Activated CD8-positive, alpha-beta T cell treated with anti-CD3 and anti-CD28 coated beads for 36 hours (primary cell): ENCODE measurements at places on chromosomes 2 and 18. TPM values are rescaled to one million over a fixed set of nuclear protein-coding genes. Genes with fewer than 3 reads are reported as not detected.
A peak's percentile ranks its signal among the peaks of the same experiment; 100 is the strongest.

GRCh38 chr18:12742453-12742852 is 39.6 kb downstream of the PSMG2 start:
- H3K36me3 ChIP-seq: no peaks in the 10 kb centered on the region
- H3K27me3 ChIP-seq: no peaks in the 10 kb centered on the region
- no peak overlapping the region for H3K27ac ChIP-seq
- DNase-seq: no peak
- no peak overlapping the region for H3K4me3 ChIP-seq

DNA sequence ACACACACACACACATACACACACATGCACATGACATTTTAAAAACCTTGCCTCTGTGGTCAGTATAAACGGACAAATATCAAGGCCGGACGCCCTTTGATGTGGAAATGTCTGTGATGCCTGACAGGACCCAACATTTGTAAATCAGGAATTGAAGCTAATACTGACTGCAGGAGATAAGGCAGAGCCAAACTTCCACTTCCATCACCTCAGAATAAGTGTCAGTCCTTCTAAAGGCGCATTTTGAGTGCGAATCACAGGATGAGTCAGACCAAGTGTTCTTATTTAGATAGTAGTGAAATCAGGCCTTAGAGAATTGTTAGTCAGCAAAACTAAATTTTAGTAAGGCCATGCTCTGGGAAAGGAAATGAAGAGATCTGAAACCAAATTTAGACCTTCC is 211.7 kb upstream of the LRATD1 start:
- H3K36me3 ChIP-seq: no peaks in the 10 kb centered on the region
- H3K27ac ChIP-seq: no peak overlapping the region
- H3K27me3 ChIP-seq: no peaks in the 10 kb centered on the region
- DNase-seq: no peak
- no peaks in the 10 kb centered on the region for H3K4me1 ChIP-seq

DNA sequence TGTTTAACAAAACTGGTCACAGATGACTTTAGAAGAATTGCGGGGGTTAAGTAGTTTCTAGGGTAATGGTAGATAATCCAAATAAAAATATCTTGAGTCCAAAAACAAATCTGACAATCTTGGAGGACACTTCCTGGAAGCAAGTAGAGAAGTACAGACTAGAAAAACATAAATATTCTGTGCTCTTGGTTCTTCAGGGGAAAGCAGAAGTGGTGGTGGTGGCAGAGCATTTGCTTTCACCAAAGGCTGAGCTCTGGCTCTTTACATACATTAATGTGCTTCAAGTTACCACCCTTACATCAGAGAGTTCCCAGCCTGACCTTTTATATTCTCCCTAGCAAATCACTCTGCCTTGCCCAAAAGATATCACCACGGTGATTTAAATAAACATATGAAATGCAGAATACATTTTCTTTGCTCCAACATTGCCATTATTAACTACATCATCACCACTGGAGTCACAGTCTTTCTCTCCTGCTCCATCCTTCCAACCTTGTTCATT is 15.3 kb downstream of the PDE11A start:
- DNase-seq: no peak
- no peaks in the 10 kb centered on the region for H3K4me1 ChIP-seq
- H3K36me3 ChIP-seq: no peaks in the 10 kb centered on the region

DNA sequence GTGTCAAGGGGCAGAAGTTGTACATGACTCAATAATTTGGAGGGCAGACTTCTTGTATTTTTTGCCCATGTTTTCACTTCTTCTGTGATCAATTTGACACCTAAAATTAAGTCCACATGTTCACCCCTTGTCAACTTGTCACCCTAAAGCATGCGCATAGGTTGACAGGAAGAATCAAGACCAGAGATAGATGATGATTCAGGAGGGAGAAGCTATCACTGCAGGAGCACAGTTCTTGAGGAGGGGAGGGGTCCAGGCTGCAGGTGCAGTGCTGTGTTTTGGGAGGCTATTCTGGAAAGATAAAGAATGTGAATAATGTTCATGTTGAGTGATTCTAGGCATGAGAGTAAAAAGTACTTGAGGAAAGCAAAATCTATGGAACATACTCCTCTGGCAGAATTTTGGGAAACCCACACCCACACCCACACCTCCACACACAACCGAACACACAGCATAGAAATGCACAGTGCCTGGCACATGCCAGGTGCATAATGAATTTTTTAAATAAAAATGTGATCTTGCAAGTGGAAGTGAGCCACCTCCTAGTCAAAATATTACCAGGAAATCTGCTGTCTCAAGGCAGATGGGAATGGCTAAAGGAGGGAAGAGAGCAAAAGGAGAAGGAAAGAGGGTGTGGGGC is 249.2 kb upstream of the MEX3C start:
- DNase-seq: no peak
- peaks cover 8% of the 10 kb centered on the region for H3K27me3 ChIP-seq
- no peak overlapping the region for H3K27ac ChIP-seq
- no peak overlapping the region for H3K4me3 ChIP-seq
- H3K4me1 ChIP-seq: no peaks in the 10 kb centered on the region
- no peaks in the 10 kb centered on the region for H3K36me3 ChIP-seq

MYCN gene
- 0.22 TPM for total RNA-seq

- no peaks in the 10 kb centered on the region for H3K27me3 ChIP-seq
- H3K36me3 ChIP-seq: peaks cover 19% of the 10 kb centered on the region
- peaks cover 79% of the 10 kb centered on the region for H3K4me1 ChIP-seq
- peak overlapping the region; percentile 92 for H3K27ac ChIP-seq
- H3K4me3 ChIP-seq: no peak overlapping the region
Measured at GRCh38 chr2:196252408-196253115, 81.2 kb upstream of the STK17B start.

GRCh38 chr2:101790857-101791256 is 93.3 kb downstream of the MAP4K4 start:
- peaks cover 51% of the 10 kb centered on the region for H3K4me1 ChIP-seq
- no peak for DNase-seq
- H3K27me3 ChIP-seq: no peaks in the 10 kb centered on the region
- H3K4me3 ChIP-seq: no peak overlapping the region
- H3K27ac ChIP-seq: peak overlapping the region; percentile 5

- H3K4me1 ChIP-seq: no peaks in the 10 kb centered on the region
- H3K27ac ChIP-seq: no peak overlapping the region
- no peak overlapping the region for H3K4me3 ChIP-seq
- H3K36me3 ChIP-seq: no peaks in the 10 kb centered on the region
Measured at GRCh38 chr2:238462782-238463396, 36.2 kb downstream of the ASB1 start.

FBXO15 gene
- total RNA-seq: 2.1 TPM
